Spleen (tissue), 13 donors: ENCODE measurements at places on chromosomes 11 and 22. TPM values are rescaled to one million over a fixed set of nuclear protein-coding genes. Genes with fewer than 3 reads are reported as not detected.

GRCh38 chr11:102223859-102224258 is 93.4 kb upstream of the BIRC3 start:
- no peak for DNase-seq
- H3K27me3 ChIP-seq = no peaks in the 10 kb centered on the region
- H3K4me3 ChIP-seq = no peak overlapping the region
- H3K4me1 ChIP-seq = no peaks in the 10 kb centered on the region
- no peak overlapping the region for H3K27ac ChIP-seq

DNA sequence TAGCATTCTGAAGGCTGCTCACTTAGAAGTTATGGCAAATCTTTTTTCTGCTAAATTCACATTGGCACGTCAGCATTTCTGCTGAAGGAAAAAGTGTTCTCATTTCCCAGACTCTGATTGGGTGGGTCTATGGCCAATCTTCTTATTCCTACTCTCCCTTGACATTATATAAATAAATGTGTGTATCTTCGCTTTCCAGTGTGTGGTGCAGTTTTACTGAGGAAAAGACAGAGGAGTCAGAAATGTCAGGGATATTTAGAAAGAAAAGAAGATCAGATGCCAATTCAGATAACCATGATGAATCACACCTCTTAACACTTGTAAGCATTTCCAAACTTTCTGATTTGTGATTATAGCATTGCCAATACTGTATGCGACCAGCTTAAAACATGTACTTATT is 3.2 kb upstream of the BDNF start:
- no peak overlapping the region for H3K4me3 ChIP-seq
- H3K4me1 ChIP-seq = peaks cover 30% of the 10 kb centered on the region
- no peak overlapping the region for H3K27ac ChIP-seq
- DNase-seq = no peak
- no peaks in the 10 kb centered on the region for H3K27me3 ChIP-seq

GRCh38 chr11:102121329-102121728 is 11.1 kb downstream of the YAP1 start:
- H3K36me3 ChIP-seq = no peaks in the 10 kb centered on the region
- H3K27ac ChIP-seq = no peak overlapping the region
- H3K4me3 ChIP-seq = no peak overlapping the region
- H3K27me3 ChIP-seq = peaks cover 58% of the 10 kb centered on the region
- no peak for DNase-seq

DNA sequence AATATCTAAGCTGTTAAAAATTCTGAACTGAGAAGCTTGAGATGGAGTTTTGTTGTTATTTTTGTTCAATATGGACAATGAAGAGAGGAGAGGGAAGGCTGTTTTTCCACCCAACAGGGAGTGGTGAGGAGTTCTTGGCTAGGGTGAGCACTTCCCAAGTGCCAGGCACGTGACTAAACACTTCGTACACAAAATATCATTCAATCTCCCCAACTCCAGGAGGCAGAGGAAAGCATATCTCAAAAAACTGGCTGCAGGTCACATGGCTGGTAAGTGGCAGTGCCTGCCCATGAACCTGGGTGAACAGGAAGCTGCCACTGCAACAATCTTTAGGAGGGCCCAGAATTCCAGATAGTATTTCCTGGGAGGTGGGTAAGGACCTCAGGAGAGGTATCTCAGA is 11.6 kb downstream of the ELF5 start:
- DNase-seq = no peak
- H3K27ac ChIP-seq = no peak overlapping the region
- no peaks in the 10 kb centered on the region for H3K36me3 ChIP-seq

- H3K36me3 ChIP-seq = no peaks in the 10 kb centered on the region
- H3K4me3 ChIP-seq = no peak overlapping the region
- H3K27me3 ChIP-seq = peaks cover 25% of the 10 kb centered on the region
- no peak overlapping the region for H3K27ac ChIP-seq
- no peaks in the 10 kb centered on the region for H3K4me1 ChIP-seq
These were observed 29.9 kb downstream of the SYN3 start for GRCh38 chr22:33028234-33028633.

The VPREB1 gene
- not detected for total RNA-seq

The PRAME gene
- not detected for total RNA-seq

GRCh38 chr11:19243143-19243542 is 2.4 kb upstream of the E2F8 start:
- no peak overlapping the region for H3K27ac ChIP-seq
- H3K36me3 ChIP-seq = no peaks in the 10 kb centered on the region
- no peak for DNase-seq
- no peak overlapping the region for H3K4me3 ChIP-seq
- peaks cover 36% of the 10 kb centered on the region for H3K4me1 ChIP-seq
- no peaks in the 10 kb centered on the region for H3K27me3 ChIP-seq

DNA sequence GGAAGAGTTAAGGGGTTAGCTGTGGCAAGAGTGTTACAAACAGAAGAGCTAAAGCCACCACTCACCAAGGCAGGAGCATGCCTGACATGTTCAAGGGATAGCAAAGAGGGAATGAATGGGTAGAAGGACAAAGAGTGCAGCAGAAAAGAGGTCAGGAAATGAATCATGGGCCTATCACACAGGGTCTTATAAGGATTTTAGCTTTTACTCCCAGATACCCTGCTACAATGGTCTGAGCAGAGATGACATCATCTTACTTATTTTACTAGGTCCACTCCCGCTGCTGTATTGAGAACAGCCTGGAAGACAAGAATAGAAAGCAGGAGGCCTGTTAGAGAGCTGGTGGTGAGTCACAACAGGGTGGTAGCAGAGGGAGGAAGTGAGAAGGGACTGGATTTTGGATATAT is 9.8 kb downstream of the TRAF6 start:
- no peak overlapping the region for H3K4me3 ChIP-seq
- no peaks in the 10 kb centered on the region for H3K27me3 ChIP-seq
- H3K27ac ChIP-seq = no peak overlapping the region
- no peak for DNase-seq

- no peaks in the 10 kb centered on the region for H3K4me1 ChIP-seq
- H3K27me3 ChIP-seq = no peaks in the 10 kb centered on the region
- H3K27ac ChIP-seq = no peak overlapping the region
- DNase-seq = no peak
- H3K36me3 ChIP-seq = peaks cover 97% of the 10 kb centered on the region
- no peak overlapping the region for H3K4me3 ChIP-seq
These were observed 45.6 kb downstream of the CEP57 start for GRCh38 chr11:95835768-95836488.

DNA sequence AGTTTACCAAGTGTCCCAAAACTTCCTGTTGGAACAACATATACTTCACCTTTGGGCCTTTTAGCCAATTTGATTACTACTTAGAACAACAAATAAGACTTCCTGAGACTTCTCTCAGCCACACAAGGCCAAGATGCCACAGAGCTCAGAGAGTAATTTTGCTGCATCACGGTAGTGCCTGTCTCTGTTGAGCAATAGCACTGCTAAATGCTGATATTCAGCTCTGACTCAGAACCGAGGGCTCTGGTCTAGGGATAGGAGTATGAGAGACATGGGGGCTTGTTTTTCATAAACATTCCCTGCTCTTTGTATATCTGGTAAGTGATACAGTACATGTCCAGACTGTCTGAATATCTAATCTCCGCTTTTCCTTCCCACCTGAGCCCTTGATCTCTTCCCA is 260.4 kb upstream of the ARHGAP20 start:
- no peak for DNase-seq
- H3K27ac ChIP-seq = no peak overlapping the region
- peaks cover 4% of the 10 kb centered on the region for H3K4me1 ChIP-seq
- H3K36me3 ChIP-seq = no peaks in the 10 kb centered on the region
- H3K4me3 ChIP-seq = no peak overlapping the region
- no peaks in the 10 kb centered on the region for H3K27me3 ChIP-seq

DNA sequence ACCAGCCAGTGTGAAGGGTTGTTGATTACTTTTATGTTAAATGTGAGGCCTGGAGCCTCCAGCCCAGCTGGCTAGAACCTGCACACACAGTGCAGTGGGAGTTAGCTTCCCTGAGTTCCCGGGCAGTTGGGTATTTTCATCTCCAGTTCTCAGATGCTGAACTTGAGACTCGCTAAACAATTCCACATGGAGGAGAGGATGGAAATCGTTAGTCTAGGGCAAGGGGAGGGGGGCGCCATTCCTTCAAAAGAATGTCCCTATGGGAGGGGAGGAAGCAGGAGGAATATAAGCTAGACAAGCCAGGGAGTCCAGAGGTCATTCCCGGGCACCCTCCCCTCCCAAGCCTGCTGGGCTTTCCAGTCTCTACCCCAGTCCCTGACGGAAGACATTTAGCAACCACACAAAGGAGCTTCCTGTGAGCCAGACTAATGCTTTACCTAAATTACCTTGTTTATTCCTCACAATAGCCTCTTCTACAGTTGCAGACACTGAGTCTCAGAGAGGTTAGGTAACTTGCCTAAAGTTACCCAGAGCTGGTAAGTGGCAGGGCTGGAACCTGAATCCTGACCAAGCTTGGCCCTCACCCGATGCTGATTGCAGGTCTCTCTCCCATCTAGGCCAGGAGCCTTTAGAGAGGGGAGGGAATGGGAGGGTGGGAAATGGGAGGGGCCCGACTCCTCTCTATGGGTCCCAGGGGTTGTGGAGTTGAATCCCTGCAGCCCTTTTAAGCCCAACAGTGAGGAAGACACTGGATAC is 1.9 kb upstream of the TSKU start:
- H3K27ac ChIP-seq = peak overlapping the region; percentile 17
- H3K36me3 ChIP-seq = no peaks in the 10 kb centered on the region
- no peaks in the 10 kb centered on the region for H3K4me1 ChIP-seq
- H3K27me3 ChIP-seq = peaks cover 32% of the 10 kb centered on the region

- DNase-seq = no peak
- H3K27ac ChIP-seq = peak overlapping the region; percentile 4
- H3K36me3 ChIP-seq = no peaks in the 10 kb centered on the region
- H3K4me3 ChIP-seq = no peak overlapping the region
- H3K4me1 ChIP-seq = peaks cover 21% of the 10 kb centered on the region
These were observed 16.1 kb downstream of the RRAS2 start for GRCh38 chr11:14342906-14343305.

DNA sequence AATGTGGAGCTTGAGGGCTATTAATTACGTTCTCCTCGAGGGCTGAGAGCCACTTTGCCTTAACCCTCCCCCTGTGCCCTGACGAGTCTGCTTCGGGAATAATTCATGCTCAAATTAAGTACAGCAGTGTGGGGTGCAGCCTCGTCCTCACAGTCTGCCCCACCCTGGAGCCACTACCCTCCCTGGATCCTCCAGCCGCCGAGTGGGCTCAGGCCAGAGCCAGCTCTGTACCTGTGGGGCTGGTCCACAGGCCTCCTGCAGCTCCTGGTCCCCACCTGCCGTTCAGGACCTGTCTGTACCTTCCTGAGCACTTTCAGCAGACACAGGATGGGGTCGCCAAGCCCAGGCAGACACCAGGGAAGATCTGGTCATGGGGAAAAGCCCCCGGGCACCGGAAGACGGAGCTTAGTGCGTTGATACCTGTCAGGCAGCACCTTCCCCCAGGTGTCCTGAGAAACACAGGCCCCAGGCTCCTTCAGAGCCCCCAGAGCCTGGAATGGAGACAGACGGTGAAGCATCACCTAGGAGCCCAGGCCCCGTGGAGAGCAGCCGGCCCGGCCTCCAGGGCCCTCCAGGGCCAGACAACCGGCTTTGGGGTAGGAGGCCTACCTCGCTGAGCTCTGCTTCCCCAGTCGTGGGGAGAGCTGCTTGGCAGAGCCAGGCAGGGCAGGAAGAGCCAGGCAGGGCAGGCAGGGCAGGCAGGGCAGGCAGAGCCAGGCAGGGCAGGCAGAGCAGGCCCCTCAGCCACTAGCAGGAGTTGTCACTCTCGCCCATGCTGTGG is 9.7 kb downstream of the TSPAN32 start:
- H3K4me1 ChIP-seq = peaks cover 32% of the 10 kb centered on the region
- DNase-seq = peak; percentile 54
- no peaks in the 10 kb centered on the region for H3K27me3 ChIP-seq
- H3K27ac ChIP-seq = no peak overlapping the region
- no peak overlapping the region for H3K4me3 ChIP-seq

DNA sequence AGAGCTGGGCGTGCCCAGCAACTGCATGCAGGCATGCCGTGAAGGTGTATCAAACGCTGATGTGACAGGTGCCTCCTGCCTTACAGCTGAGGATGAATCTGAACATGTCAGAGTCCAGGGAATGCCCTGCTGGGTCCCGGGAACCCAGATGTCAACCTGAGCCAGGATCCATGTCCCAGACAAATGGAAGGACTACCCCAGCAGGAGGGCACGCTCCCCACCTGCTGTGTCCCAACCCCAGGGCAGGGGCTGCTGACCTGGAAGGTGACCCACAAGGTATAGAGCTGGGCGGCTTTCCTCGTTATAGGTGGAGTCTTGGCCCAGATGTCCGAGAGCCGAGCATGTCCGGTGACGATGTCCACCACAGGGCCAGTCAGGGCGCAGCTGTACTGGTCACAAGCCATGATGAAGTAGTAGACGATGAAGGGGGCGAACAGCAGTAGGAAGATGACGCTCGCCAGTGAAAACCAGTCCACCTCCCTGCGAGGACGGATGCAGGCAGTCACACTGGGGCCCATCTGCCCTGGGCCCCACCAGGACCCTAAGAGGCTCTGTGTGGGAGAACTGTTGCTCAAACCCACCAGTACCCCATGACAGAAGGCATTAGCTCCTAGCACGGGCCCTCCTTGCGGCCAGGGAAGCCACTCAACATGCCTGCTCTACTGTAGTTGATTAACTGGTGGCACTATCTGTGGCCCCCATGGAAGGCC is 4.3 kb downstream of the DHCR7 start:
- no peak overlapping the region for H3K4me3 ChIP-seq
- no peak overlapping the region for H3K27ac ChIP-seq
- no peaks in the 10 kb centered on the region for H3K27me3 ChIP-seq
- peaks cover 53% of the 10 kb centered on the region for H3K36me3 ChIP-seq
- H3K4me1 ChIP-seq = peaks cover 21% of the 10 kb centered on the region

DNA sequence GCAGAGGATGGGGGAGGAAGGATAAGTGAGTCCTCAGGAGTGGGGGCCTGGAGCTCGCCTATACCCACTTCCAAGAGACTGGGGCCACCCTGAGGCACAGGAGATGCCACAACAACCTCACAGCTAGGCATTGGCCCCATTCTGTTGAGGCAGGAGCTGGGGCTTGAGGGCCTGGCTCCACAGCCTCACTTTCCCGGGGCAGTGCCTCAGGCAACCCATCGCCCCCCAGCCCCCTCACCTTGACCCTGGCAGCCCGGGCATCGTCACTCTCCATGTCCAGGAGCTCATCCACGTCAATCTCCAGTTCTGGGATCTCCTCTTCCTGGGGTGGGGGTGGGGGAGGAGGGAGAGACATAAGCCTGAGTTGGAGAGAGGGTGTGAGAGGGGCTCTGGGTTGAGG is 1.8 kb downstream of the PPP1R14B start:
- H3K27me3 ChIP-seq = no peaks in the 10 kb centered on the region
- peaks cover 19% of the 10 kb centered on the region for H3K4me1 ChIP-seq
- H3K36me3 ChIP-seq = peaks cover 6% of the 10 kb centered on the region
- H3K27ac ChIP-seq = no peak overlapping the region
- no peak overlapping the region for H3K4me3 ChIP-seq

The GATD1 gene
- 27.3 TPM for total RNA-seq

- H3K4me3 ChIP-seq = no peak overlapping the region
- no peak for DNase-seq
- no peaks in the 10 kb centered on the region for H3K36me3 ChIP-seq
- H3K27ac ChIP-seq = no peak overlapping the region
- H3K4me1 ChIP-seq = no peaks in the 10 kb centered on the region
- no peaks in the 10 kb centered on the region for H3K27me3 ChIP-seq
These were observed 136.6 kb downstream of the ELP4 start for GRCh38 chr11:31646216-31646615.

- DNase-seq = no peak
- no peak overlapping the region for H3K4me3 ChIP-seq
- no peaks in the 10 kb centered on the region for H3K27me3 ChIP-seq
- H3K27ac ChIP-seq = no peak overlapping the region
These were observed 28.8 kb upstream of the CCDC188 start for GRCh38 chr22:20179455-20180244.

- no peaks in the 10 kb centered on the region for H3K27me3 ChIP-seq
- H3K36me3 ChIP-seq = no peaks in the 10 kb centered on the region
- DNase-seq = no peak
- no peaks in the 10 kb centered on the region for H3K4me1 ChIP-seq
These were observed 20.0 kb downstream of the CAVIN3 start for GRCh38 chr11:6300325-6300724.
